ENCODE measurements at places on chromosomes 5 and 9.

DNA sequence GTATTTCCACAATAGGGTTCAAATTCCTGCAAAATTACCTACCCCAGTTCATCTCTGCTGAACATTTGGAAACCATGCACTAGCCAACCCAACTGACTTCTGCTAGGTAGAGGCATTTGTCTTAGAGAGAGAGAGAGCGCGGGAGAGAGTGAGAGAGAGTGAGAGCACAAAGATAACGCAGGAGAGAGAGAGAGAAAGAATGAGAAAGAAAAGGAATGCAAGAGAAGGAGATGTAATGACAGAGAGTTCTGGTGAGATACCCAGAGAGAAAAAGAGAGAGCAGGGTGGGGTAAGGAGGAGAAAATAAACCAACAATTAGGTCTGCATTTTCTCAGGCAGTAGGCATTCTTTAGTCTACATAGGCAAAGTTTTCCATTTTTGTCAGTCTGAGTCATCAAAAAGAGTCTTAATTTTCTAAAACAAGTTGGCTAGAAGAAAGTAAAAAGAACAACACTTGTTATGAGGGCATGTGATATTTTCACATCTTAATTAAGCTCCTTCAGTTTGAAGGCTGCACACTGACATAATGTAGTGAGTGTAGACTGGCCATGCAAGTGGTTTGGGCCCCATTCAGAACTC, 98.2 kb downstream of the MAP1B start:
- no peak for DNase-seq

- DNase-seq = no peak
Observed at GRCh38 chr5:17445185-17445584, 52.8 kb upstream of the TAF11L2 start.

GRCh38 chr9:36148311-36149051, 11.9 kb downstream of the GLIPR2 start:
- peak; percentile 80 for DNase-seq

GRCh38 chr5:138233280-138233679, 20.2 kb upstream of the CDC23 start:
- no peak for DNase-seq

DNA sequence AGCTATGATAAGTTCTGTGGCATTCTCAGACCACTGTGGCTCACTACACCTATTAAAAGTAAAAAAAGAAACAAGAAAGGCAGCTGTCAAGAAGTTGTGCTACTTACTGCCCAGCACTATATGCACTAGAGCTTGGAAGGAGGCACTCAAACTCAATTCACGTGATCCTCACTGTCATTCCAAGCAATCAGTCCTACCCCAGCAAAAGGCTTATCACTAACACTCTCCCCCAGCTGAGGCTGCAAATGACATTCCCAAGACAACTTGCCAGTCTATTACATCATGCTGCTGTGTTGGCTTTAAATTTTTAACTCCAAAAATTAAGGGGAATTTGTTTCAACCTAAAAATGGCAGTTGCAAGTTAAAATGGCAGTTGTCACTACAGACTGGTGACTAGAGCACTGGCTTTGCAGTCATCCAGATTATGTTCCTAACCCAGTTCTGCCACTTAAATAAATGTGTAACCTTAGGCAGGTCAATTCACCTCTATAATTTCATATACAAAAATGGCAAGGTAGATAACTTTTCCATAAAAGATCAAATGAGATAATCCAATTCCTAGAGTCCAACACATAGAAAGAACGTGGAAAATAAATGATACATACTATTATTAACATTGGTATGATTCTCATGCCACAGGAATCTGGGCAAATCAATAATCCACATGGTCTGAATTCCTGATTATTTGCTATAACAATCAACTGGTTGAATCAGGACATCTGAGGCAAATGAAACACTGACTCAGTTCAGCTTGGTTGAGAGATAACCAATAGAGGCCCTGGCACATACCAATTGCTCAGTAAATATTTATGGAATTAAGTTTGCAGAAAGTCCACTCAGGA, 52.4 kb downstream of the FBXW11 start:
- no peak for DNase-seq

GRCh38 chr9:20570087-20570486, 52.2 kb downstream of the MLLT3 start:
- no peak for DNase-seq

- DNase-seq = no peak
Observed at GRCh38 chr9:79736051-79736450, 164.3 kb downstream of the TLE4 start.

DNA sequence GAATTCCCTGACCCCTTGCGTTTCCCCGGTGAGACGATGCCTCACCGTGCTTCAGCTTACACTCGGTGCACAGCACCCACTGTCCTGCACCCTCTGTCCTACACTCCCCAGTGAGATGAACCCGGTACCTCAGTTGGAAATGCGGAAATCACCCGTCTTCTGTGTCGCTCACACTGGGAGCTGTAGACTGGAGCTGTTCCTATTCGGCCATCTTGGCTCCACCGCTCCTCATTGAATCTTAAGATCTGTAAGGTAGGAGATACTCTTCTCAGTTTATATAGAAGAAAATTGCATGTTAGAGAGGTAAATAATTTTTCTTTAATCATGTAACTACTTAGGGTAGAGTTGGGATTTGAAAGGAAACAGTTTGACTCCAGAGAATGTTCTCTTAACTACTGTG, 62.2 kb downstream of the DMRTA1 start:
- no peak for DNase-seq

- no peak for DNase-seq
Observed at GRCh38 chr5:95446560-95447221, 55.5 kb downstream of the FAM81B start.

DNA sequence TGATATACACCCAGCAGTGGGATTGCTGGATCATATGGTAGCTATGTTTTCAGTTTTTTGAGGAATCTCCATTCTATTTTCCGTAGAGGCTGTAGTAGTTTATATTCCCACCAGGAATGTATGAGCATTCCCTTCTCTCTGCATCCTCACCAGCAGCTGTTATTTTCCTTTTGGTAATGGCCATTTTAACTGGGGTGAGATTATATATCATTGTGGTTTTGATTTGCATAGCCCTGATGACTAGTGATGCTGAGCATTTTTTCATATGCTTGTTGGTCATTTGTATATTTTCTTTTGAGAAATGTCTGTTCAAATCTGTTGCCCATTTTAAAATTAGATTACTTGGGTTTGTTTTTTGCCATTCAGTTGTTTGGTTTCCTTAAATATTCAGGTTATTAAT, 11.2 kb upstream of the PPIC start:
- no peak for DNase-seq

GRCh38 chr5:116559239-116559638, 15.4 kb downstream of the SEMA6A start:
- no peak for DNase-seq

DNA sequence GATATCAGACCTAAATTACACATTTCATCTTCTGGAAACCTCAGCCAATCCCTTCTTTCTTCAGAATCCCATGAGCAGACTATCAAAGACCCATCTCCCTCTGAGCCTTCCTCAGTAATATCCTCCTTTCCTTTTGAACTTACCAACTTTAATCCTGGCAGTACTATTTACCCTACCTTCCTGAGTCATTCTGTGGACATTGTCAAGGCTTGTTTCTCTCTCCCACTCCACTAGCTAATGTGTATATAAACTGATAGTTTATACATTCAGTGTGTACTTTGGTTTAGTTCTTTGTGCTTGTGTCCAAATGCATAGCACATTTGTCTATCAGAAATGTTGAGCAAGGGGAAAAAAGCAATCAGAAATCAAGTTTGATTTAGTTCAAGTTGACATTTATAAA, 568.3 kb downstream of the CSNK1G3 start:
- no peak for DNase-seq

- no peak for DNase-seq
Observed at GRCh38 chr9:132040246-132040645, 39.4 kb downstream of the MED27 start.

DNA sequence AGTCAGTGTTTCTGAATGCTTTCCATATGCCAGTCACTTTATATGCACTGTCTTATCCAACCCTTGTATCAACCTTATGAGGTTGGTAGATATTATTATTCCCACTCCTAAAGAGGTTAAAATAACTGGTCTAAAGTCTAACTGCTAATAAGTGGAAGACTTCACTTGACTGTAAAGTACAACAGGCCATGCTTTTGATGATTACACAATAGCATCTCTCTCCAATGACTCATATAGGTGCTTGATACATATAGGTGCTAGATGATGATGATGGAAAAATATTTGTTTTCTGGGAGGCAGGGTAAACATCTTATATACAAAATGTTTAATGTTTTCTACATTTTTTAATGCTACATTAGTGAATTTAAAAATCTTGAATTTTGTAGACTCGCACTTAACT, 75.9 kb upstream of the NR3C1 start:
- no peak for DNase-seq

DNA sequence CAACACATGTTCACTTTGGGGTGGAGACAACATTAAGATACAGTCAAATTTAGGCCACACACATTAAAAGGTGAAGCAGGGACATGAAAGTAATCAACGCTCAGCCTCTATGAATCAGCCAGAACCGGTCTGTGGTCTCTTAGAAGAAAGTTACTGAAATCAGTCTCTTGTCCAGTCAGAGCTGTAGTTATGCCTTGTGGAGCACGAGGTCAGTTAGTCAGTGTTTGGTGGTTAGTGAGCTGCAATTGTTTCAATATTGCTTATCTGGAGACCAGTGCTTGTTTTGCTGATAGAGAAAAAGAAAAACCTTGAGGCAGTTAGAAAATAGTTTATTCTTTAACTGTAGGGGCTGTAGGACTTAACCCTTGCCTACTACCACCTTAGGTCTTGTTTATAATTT, 157.8 kb upstream of the RASEF start:
- no peak for DNase-seq

DNA sequence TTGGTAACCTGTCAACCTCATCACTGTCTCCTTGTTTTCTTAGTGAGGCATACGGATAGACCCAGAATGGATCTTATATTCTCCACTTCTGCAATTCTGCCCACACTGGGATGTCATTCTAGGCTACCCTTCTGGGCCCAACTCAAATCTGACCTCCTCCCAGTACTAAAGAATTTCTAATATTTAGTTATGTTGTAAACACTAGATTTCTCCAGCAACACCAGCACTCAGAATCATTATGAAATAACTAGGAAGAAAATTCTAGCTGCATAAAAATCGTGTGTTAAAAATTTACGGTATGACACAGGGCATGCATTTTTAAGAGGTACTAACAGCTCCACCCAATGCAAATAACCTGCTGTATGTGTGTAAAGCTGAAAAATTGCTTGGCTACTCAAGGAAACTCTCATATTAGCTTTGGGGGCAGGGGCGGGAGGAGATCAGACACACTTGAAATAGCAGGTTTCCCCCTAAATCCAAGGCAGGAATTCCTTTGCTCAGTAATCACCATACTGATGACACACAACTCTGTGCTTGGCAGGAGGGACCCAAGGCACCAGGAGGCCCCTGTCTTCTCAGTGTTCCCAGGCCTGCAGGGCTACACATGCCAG, 27.3 kb downstream of the MACROH2A1 start:
- DNase-seq = no peak

GRCh38 chr5:39419796-39420195, 5.0 kb downstream of the DAB2 start:
- no peak for DNase-seq

- no peak for DNase-seq
Observed at GRCh38 chr5:43161244-43161643, 30.8 kb upstream of the NIM1K start.

GRCh38 chr9:4157584-4158499, 142.0 kb downstream of the GLIS3 start:
- no peak for DNase-seq

DNA sequence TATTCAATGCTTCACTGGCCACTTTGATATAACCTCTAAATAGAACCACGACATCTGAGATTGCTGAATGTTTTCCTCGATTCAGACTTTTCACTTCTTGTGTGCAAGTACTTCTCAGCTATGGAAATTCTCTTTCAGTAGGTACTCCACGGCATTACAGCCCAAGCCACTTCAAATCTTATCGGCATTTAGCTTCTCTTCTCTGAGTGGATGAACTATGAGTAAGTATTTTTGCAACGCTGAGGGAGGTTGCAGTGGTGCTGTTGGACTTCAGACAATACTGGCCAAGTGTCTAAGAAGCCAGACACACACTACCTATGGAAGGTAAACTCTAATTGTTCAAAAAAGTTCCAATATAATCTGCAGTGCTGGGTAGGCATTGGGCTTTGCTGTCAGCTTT, 60.1 kb downstream of the FBN2 start:
- DNase-seq = no peak

- DNase-seq = no peak
Observed at GRCh38 chr5:98753507-98753906, 20.0 kb upstream of the RGMB start.

DNA sequence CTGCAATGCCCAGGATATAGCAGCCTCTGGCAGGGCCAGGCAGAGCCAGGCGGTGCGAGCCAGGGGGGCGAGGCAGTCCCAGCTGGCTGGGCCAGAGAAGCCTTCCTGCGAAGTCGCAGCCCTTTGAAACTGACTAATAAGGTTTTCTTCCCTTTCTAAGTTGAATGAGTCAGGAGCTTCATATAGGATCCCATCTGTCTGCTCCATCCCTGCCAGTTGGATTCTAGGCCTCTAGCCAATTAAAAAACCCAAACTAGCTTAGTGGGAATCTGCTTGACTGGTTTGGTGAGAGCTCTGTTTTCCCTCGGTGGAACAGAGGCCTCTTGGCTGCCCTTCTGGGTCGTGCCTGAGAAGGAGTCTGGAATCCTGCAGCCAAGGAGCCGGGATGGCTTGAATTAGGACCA, 70.1 kb upstream of the RAPGEF1 start:
- no peak for DNase-seq

- DNase-seq = no peak
Observed at GRCh38 chr5:58450811-58451629, 8.9 kb downstream of the PLK2 start.

DNA sequence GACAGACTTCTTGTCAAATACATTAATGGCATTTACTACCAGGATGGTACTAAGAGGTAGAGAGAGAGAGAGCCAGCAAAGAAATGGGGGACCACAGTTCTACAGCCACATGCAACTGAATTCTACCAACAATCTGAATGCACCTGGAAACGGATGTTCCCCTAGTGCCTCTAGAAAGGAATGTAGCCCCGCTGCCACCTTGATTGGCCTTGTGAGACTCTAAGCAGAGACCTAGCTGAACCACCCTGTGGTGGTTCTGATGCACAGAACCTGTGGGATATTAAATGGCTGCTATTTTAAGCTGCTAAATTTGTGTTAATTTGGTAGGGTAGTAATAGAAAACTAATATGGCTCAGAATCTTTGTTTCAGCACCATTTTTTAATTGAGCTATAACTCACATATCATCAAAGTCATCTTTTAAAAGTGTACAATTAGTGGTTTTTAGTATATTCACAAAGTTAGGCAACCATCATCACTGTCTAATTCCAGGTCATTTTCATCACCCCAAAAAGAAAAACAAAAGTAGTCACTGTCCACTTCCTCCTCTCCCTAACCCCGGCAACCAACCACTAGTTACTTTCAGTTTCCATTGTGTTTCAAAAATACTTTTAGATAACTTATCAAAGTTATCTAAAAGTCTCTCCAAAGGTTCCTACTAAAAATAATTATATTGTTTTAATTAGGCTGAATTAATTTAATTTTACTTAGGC, 51.7 kb downstream of the CPLANE1 start:
- peak; percentile 48 for DNase-seq
